Suppressor macrophage treated with lipopolysaccharide for 4 hours (primary cell): ENCODE measurements at places on chromosomes 4 and X.

GRCh38 chrX:147875866-147876596, 35.7 kb upstream of the FMR1 start:
- peak; percentile 23 for DNase-seq

DNA sequence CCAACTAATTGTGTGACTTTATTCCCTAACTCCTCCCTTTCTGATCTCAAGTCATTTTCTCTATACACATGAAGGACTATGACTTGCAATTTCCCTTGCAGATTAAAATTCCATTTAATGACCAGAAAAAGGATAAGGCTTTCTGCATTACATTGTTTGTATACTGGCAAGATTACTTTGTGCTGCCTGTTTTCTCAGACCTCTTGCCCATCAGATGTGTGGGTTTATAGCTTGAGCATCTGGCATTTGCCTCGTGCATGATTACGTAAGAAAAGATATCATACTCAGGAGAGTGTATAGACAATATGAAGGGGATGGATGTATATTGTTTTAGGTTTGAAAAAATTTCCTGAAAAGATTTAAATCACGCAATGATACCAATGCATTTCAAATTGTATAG, 593.8 kb upstream of the SLIT2 start:
- no peak for DNase-seq

- peak; percentile 92 for DNase-seq
These were observed 861 bp downstream of the SEC24D start for GRCh38 chr4:118834960-118835569.

DNA sequence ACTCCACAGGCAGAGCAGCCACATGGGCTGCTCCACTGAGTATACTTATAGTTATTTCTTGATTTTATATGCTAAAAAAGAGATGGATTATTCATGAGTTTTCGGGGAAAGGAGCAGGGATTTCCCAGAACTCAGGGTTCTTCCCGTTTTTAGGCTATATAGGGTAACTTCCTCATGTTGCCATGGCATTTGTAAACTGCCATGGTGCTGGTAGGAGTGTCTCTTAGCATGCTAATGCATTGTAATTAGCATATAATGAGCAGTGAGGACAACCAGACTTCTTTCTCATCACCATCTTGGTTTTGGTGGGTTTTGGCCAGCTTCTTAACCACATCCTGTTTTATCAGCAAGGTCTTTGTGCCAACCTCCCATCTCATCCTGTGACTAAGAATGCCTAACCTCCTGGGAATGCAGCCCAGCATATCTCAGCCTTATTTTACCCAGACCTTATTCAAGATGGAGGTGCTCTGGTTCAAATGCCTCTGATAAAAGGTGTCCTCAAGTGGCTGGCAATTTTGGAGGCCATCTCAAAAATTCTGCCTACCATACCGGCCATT, 213.0 kb upstream of the VEGFC start:
- DNase-seq = peak; percentile 64

GRCh38 chr4:9877123-9877522, 95.7 kb downstream of the DRD5 start:
- DNase-seq = no peak

DNA sequence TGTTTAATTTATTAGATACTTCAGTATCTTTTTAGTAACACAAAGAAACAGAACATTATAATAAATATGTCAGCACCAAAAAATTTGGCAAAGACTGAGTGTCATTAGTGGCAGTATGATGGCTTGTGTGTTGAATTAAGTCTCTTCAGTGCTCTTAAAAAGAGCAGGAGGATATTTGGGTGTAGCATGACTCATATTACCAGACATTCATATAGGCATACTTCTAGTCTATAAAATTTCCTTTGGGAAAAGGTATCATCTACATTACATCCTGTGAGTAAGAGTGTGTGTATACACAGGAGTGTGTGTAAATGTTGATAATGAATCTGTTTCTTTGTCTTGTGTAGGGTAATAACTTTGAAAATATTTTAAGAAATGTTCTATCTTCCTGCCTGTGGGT, 135.7 kb downstream of the CNKSR2 start:
- no peak for DNase-seq

DNA sequence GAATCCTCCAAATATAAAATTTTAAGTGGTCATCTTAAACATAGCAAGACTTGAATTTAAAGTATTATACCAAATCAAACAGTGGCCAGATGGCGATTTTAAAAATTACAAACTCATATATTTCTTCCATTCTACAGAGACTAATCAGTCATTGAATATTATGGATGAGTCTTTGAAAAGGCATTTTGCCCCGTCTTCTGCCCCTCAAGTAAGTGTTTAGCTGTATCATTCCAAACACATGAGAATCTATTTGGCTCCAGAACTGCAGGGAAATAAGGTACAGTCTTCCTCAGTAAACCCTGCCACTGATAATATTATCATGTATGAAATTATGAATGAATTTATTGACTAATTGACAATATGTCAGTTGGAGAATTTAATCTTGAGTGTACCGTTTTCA, 191.0 kb downstream of the SLC7A11 start:
- no peak for DNase-seq

DNA sequence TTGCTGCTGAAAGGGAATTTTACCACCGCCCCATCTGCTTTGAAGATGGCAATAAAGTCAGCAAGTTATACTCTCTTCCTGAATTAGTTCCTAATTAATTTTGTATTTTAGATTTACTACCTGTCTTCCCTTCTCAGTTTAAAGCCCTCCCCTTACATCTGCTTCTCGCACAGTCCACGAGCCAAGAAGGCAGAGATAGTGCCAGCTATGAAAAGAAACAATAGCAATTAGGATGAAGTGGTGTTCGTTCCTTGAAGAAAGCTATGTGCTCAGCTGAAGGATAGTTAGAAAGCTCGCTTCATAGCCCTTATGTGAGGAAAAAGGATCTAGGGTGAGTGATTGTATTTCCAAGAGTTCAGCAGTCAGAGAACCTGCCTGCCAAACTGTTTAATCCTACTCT, 1678.8 kb upstream of the TENM3 start:
- no peak for DNase-seq

GRCh38 chr4:141657550-141658250, 21.3 kb downstream of the IL15 start:
- peak; percentile 45 for DNase-seq

DNA sequence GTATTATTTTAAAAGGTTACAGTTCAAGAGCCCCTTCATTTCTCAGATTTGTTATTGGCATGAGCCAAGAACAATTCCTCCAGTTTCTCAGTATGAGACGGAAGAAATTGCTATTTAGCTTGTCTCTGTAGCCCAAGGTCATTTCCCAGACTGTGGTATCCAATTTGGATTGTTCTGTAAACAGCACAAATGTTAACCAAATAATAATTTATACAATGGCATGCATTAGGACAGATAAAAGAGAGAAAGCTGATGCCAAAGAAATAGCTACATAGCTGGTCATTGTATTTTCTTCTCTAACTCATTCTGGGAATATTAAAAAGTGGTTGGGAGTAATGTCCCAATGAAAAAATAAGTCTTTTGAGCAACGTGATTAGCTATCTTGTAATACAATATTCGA, 134.6 kb upstream of the NPY2R start:
- DNase-seq = no peak
